ENCODE measurements at places on chromosomes 5 and 9.

DNA sequence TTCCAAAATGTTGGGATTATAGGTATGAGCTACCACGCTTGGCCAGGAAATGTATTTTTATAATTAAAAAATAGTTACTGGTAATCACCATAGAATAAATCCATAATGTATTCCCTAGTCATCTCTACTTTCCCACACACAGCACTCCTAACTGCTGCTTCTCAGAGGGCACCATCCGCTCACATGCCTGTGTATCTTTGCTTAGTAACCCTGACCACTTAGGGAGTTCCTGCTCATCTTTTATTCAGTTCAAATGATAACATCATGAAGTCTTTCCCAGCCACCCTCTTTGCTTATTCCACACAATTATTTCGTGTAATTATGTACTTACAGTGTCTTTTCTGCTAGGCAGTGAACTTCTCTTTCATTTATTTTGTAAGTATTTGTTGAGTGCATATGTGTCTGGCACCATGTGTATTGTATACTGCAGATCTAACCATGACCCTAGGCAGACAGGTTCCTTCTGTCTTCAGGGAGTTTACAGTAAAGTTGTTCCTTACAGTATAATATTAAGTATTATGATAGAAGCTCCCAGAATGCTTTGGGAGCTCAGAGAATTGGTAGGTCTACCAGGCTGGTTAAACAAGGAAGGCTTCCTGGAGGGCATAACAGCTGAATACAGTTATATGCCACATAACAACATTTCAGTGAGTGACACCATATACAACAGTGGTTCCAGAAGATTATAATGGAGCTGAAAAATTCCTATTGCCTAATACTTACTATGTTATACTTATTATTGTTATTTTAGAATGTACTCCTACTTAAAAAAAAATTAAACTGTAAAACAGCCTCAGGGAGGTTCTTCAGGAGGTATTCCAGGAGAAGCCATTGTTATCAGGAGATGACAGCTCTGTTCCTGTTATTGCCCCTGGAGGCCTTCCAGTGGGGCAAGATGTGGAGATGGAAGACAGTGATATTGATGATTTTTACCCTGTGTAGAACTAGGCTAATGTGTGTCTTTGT is 39.2 kb downstream of the DCAF10 start:
- no peak for DNase-seq

GRCh38 chr5:16742938-16743337 is 126.1 kb upstream of the RETREG1 start:
- DNase-seq, result peak; percentile 40

- no peak for DNase-seq
Observed at GRCh38 chr9:4815381-4815956, 22.7 kb downstream of the RCL1 start.

- DNase-seq, result peak; percentile 67
Observed at GRCh38 chr5:35369965-35370790, 139.9 kb upstream of the PRLR start.

- DNase-seq, result no peak
Observed at GRCh38 chr5:32565145-32565544, 20.2 kb upstream of the SUB1 start.

DNA sequence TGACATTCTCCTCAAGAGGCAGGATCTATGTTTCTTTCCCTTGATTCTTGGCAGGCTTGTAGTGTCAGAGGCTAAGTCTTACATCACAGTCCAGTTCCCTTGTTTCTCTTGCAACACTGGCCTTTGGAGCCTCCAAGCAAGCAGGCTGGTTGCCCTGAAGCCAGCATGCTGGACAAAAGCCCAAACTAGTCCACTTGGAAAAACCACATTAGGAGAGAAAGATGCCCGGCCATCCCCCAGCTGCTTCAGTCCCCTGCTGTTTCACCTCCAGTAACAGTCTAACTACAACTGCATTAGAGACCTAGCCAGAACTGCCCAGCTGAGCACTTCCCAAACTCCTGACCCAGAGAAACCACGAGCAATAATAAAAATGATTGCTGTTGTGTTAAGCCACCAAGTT is 87.6 kb downstream of the ADAMTS6 start:
- peak; percentile 28 for DNase-seq

DNA sequence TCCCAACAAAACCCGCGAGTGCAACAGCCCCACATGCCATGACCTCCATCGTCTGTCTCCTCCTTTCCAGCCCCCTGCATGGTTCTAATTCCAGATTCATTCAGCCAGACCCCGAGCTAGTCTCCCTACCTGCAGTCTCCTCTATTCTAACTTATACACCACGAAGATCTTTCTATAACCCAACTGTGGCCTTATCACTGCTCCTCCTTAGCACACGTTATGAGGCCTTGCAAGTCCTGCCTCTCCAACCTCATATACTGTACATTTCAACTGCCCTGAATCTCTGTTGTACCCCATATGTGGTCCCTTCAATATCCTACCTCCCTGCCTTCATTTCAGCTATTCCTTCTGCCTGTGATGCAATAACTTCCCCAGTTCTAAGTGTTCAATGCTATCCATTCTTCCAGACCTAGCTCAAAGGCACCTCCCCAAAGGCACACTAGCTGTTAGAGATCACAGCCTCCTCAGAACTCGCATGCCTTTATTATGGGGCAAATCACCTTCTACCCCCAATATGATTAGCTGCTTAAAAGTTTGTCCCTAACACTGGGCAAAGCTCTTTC is 215.1 kb upstream of the TRIM32 start:
- DNase-seq, result no peak
